Colonic mucosa (tissue), 4 donors: ENCODE measurements at places on chromosomes 7 and 10.

DNA sequence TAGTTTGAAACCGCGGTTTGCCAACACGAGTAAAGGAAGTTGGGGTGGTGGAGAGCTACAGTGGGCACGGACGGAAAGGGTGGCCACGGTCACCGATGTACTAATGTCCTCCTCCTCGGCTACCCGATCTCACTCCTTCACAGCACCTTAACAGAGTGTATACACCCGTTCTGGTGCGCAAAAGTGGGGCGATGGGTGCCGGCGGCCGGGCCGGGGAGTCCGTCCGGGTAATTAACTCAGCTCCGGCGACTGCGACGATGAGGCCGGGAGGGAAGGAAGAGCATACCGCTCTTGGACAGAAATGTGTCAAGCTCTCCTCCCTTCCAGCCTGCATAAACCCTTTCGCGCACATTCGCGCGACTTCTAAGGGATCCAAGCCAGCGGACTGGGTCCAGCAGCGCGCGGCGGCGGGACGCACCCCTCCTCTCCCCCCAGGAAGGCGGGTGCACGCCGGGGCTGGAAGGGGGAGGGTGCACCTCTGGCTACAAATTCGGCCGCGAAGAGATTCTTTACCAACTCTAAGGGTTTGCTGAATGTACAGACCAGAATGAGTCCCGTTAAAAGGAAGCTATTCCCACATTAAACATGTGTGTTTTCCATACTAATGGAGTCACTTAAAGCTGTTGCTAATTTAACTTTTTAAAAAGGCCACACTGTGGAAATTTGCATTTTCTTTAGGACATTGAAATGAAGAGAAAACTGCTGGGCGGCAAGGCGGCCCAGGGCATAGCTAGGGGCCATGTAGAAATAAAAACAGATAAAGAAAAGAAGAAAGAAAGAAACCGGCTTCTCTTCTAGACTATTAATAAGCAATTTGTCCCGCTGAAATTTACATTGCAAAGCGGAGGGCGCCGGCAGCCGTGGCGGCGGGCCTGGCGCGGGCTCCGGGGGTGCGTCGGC, 6.6 kb upstream of the EBF3 start:
- no peak for DNase-seq

DNA sequence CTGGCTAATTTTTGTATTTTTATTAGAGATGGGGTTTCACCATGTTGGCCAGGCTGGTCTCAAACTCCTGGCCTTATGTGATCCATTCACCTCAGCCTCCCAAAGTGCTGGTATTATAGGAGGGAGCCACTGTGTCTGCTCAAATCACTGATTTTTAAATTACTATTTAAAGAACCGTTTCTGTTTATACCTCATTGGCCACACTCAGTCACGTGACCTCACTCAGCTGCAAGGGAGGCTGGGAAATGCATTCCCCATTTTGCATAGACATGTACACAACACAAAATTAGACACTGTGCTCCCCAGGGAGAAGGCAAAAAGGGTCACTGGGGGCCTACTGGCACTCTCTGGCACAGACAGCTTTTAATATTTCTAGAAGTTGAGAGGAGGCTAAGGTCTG, 13.6 kb upstream of the CALU start:
- no peak for DNase-seq

GRCh38 chr7:156582591-156583123, 57.9 kb upstream of the RNF32 start:
- no peak for DNase-seq

DNA sequence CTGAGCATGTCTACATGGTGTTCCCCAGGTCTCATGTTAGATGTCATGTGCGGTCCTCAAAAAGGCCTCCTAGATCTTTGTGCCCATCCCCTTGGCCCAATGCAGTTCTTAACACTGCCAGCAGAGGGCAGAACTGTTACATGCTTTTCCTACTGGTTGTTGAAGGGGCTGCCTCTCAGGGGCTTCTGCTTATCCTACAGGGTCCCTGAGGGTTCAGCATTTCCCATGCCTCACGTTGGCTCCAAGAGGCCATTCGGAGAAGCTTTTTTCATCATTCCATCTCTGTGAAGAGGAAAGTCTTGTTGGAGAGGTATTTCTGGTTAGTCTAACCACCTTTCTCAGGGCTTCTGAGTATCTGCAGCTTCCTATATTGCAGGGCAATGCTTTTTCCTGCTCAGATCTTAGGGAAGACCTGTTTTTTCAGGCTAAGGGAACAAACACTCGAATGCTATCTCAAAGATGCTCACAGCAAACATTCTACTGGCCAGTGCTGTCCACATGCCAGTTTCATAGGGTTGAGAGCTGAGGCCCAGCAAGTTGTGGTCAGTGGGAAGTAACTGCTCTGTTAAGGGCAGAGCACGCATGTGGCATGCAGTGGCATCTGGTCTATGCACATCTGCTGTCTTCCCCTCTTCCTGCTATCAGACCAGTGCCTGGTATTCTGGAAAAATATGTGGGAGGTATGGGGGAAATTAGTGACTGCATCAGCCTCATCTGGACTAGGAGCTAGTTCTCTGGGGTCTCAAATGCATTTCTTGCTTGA, 31.5 kb downstream of the MBL2 start:
- peak; percentile 48 for DNase-seq

DNA sequence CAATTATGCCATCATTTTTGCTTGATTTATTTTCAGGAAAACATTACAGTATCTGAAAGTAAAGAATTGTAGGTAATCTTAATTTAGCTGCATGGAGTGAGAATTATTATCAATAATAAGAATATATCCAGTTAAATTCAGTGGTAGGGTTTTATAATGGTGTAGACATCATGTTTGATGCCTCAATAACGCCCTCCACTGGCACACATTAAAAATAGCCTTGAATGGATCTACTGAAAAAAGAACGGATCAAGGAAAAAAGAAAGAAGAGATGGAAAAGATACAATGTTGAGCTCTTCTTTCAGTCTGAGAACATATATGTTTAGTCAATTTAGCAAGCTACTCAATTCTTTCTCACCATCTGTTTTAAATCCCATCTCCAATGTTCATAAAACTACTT, 319.2 kb downstream of the CDC14C start:
- DNase-seq = no peak

GRCh38 chr7:99919814-99920112, 433 bp upstream of the TRIM4 start:
- no peak for DNase-seq

GRCh38 chr7:51444936-51445335, 128.3 kb upstream of the COBL start:
- no peak for DNase-seq

DNA sequence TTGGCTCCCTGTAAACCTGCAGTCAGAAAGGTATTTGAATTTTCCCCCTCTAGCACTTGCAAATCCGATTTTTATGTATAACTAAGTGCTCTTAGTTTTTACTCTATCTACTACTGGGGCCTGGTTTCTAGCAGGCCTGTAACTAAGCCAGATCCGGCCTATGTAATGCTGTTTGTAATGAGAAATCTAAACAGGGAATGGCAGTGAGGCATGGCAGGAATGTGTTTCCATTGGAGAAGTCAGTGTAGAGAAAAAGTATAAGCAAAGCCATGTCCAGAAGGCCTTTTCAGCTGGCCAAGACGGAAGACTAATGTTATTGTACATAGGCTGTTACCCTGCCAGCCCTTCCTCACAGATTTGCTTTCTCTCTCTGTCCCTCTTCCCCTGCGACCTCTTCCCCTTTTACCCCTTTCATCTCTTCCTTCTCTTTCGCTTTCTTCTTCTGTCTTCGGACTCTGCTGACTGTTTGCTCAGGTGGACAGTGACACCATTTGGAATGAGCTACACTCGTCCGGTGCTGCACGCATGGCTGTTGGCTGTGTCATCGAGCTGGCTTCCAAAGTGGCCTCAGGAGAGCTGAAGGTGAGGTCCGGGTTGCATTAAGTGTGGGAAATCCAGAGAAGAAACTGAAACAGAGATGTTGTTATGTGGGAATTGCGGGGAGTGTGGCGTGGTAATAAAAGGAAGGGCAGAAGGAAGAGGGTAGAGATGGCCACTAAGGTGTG, 297.5 kb downstream of the HDAC9 start:
- no peak for DNase-seq

- no peak for DNase-seq
Observed at GRCh38 chr7:97959046-97959445, 30.9 kb downstream of the OCM2 start.

DNA sequence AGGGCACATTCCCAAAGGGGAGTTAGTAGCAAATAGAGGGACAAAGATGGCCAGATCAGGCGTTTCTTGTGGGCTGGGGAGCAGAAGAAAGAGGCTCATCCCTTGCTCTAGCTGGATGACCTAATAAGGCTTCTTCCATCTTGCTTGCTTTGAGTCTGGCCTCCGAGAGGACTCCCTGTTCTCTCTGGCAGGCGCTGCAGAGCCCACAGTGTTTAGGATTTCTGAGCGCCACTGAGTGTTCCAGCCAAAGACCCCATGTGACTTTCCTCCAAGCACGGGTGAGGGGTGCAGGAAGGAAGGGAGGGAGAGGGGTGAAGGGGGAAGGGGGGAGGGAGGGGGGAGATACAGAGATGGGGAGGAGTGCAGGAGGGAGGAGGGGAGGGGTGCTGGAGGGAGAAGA, 203.8 kb upstream of the SVIL start:
- no peak for DNase-seq

GRCh38 chr10:11231285-11231684, 213.6 kb downstream of the CELF2 start:
- no peak for DNase-seq

DNA sequence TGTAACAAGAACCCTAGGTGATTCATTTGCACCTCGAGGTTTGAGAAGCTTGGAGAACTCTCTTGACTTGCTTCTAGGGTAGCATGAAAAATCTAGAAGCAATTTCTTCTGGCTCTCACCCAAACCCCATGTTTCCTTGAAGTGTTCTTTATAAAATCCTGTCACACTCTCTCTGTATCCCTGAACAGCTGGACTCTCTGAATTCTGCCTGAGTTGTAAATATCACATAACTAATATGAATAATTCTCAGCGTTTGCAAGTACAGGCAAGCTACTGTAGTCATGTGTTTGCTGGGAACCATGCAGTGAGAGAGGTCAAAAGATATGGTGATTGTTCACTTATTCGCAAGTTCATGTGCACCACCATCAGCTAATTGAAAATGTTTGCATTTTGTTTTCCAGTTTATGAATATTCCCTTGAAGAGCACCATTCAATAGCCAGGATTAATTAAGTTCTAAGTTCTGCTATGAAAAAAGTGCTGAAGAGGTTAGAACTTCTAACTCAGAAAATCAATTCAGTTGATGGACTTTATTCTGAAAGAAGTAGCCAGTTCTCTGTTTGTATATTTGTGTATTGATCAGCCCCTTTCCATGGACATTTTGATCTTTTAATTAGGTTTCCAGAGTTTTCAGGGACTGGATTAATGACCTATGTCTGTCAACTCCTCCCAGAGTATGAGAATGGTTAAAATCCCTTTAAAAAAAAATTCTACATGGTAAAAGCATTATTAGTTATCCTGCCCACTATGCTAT, 243.0 kb downstream of the PLXDC2 start:
- no peak for DNase-seq

DNA sequence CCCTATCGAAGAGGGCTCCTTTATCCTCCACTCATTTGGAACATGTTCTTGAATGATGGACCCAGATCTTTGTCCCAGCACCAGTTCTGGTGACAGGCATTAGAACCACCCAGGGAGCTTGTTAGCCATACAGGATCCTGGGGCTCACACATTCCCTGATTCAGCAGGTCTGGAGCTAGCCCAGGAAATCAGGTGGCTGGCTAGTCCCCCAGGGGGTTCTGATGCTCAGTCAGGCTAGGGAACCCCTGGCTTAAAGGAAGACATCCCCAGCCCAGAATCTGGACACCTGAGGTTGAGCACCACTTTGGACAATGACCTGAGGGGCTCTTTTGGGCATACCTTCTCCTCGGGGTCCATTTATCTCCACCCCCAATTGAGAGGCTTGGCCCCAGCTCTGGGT, 37.0 kb upstream of the NANOS1 start:
- DNase-seq = no peak

GRCh38 chr7:136685501-136686173, 182.8 kb upstream of the CHRM2 start:
- DNase-seq = no peak

- no peak for DNase-seq
Observed at GRCh38 chr7:37476881-37477450, 28.3 kb upstream of the ELMO1 start.

DNA sequence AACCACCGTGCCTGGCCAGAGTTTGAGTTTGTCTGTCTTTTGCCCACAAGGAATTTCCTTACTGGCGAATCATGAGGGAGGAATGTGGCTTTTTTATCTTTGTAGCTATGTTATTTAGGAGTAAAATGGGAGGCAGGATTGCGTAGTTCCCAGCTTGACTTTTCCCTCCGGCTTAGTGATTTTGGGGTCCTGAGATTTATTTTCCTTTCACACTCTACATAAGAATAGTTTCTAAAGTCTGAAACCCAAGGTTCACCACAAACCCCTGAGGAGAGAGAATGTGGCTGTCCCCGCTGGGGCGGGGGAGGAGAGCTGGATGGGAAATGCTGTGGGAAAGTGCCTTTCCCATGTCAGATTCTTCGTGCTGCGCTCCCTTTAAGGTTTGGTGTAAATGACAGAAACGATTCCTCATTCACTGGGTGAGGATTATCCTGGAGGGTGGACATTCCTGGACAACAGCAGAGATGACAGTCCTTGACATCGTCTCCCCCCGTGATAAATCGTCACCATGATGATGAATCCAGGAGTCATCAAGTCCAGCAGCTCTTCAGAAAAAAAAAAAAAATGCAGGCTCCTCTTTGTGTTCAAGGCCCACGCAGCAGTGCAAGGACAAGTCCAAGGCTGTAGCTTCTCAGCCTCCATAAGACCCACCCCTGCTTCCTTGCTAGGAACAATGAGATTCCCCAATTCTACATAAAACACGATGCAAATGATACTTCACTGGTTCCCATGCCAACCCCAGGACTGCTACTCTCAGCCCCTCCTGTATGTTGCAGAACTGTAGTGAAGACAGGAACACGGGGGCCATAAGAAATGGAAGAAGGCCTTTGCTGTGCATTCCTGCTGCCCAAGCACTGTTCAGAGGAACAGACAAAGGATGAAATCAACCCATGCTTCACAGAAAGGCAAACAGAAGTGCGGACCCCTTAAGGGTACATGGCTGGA, 233.1 kb downstream of the CCDC3 start:
- DNase-seq = no peak

GRCh38 chr10:74824184-74824899, 2.1 kb upstream of the KAT6B start:
- no peak for DNase-seq

DNA sequence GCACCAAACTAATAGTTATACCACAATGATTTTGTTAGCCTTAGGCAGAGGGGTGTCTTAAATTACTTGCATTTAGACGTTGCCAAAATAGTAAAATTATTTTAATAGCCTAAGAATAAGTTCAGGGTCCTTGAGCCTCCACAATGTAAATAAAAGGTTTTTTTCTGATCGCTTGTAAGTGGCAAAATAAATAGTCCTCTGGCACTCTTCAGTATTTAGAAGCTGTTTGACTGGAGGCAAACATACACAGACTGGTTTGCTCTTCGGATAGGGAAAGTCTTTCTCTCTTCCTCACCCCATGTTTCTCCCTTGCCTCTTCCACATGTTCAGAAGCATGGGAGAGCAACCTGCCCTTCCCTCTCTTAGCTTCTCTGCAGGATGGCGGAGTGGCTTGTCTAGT, 49.5 kb upstream of the FAM180A start:
- no peak for DNase-seq

- no peak for DNase-seq
Observed at GRCh38 chr10:43843321-43844101, 194.8 kb upstream of the ZNF32 start.
